Activated CD8-positive, alpha-beta memory T cell treated with anti-CD3 and anti-CD28 coated beads, Interleukin-2, amount 10 ng/mL, durations not matched to agents 7 days and 5 days (primary cell): ENCODE measurements at places on chromosomes 7 and 10.

DNA sequence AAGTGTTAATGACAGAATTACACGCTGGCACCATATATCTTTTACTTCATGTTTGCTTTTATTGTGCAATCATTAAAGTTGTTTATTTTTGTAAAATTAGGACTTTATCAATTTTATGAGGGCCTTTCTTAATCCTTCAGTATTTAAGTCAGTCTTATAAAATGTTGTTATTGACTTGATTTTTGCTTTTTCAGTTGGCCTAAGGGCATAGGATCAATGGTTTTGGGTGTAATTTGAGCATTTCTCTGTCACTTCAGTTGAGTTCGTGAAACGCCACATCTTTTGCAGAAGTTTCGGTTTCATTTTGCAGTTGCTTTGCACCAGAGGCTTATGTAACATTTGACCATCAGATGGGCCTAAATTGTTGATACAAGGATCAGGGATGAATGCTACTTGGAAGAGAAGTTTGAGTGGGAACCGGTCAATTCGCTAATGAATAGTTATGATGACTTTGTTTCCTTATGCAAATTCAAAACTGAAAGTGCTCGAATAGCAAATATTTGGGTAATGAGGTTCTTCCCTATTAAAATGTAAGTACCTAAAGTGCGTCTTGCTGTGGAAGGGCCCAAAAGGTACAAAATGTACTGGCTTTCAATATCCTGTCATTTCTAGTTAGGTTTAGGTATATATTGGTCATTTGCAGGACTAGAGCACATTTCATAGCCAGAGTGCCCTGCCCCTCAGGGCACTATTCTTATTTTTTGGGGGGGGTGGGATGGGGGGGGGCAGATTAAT lies 340.9 kb downstream of the LRMDA start:
- DNase-seq: no peak

GRCh38 chr10:105806-106205 lies 29.4 kb upstream of the ZMYND11 start:
- DNase-seq: no peak

DNA sequence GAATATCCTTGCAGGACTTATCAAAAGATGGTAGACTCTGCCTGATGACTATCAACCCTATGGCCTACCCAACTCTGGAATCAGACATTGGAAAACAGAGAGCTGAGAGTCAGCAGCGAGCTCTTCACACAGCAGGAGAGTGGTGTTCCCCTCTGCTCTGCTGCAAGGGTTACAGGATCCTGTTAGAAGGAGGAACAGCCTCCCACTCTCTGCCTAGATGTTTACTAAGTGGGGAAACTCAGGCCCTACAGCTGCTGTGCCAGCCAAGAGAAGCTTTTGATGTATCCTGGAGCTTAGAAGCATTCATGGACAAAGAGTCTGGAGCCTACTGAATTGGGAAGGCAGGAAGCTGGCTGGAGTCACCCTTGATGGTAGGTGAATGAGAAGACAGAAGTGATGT lies 104.6 kb downstream of the ABLIM1 start:
- no peak for DNase-seq

GRCh38 chr7:116426428-116427156 lies 72.9 kb upstream of the CAV2 start:
- DNase-seq: no peak

GRCh38 chr10:13536674-13537366 lies 8.0 kb upstream of the BEND7 start:
- peak; percentile 51 for DNase-seq

- no peak for DNase-seq
Measured at GRCh38 chr7:115585015-115585718, 445.4 kb downstream of the TFEC start.

GRCh38 chr7:29139796-29140195 lies 6.5 kb downstream of the CPVL start:
- no peak for DNase-seq

DNA sequence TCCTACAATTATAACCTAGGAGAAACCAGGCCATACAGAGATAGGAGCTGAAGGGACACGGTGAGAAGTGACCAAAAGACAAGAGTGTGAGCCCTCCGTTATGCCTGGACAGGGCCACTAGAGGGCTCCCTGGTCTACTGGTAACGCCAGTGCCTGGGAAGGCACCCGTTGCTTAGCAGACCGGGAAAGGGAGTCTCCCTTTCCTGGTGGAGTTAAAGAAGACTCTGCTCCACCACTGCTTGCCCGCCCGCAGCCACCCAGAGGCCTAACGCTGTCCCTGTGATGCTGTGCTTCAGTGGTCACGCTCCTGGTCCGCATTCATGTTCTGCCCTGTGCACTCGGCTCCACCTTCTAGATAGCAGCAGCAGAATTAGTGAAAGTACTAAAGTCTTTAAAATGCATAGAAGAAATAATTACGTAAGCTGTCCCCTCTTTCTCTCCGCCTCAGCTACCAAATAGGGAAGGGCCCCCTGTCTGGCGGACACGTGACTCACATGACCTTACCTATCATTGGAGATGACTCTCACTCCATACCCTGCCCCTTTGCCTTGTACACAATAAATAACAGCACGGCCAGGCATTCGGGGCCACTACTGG lies 34.8 kb downstream of the GRID2IP start:
- DNase-seq: peak; percentile 81

GRCh38 chr10:110462166-110463095 lies 35.3 kb upstream of the DUSP5 start:
- no peak for DNase-seq

- DNase-seq: no peak
Measured at GRCh38 chr10:31914370-31914769, 14.3 kb downstream of the ARHGAP12 start.
